Adipocyte (in vitro differentiated cells): ENCODE measurements at places on chromosomes 11 and 22.

DNA sequence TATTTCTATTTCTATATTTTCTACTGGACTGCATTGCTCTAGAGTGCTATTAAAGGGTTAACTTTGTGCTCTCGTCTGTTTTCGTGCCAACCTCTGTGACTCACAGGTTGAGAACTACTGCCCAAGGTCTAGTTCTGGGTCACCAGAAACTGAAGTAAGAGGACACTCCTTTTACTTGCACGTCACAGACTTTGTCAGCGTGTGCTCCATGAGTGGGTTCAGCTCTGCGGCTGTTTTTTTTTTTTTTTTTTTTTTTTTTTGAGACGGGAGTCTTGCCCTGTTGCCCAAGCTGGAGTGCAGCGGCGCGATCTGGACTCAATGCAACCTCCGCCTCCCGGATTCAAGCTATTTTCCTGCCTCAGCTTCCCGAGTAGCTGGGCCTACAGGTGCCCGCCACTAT is 49.8 kb downstream of the CLMP start:
- DNase-seq: peak; percentile 78

GRCh38 chr11:117466966-117467365 is 139.3 kb downstream of the CEP164 start:
- no peak for DNase-seq

DNA sequence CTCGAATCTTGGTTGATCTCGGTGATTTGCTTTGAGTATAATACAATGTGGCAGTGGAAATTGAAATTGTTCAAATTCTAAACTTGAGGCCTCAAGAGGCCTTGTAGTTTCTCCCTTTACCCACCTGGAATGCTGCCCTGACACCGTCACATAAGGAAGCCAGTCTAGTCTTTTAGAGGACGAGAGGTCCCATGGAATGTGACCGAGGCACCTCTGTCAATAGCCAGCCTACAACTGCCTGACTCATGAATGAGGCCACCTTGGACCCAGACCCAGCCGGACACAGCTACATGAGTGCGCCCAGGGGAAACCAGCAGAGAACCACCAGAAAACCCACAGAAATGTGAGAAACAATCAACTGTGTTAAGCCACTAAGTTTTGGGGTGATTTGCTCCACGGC is 52.5 kb downstream of the RPL27A start:
- no peak for DNase-seq

- no peak for DNase-seq
These were observed 48.2 kb upstream of the SMCO4 start for GRCh38 chr11:93591247-93591898.

- peak; percentile 56 for DNase-seq
These were observed 754 bp downstream of the NUP50 start for GRCh38 chr22:45164270-45165088.

DNA sequence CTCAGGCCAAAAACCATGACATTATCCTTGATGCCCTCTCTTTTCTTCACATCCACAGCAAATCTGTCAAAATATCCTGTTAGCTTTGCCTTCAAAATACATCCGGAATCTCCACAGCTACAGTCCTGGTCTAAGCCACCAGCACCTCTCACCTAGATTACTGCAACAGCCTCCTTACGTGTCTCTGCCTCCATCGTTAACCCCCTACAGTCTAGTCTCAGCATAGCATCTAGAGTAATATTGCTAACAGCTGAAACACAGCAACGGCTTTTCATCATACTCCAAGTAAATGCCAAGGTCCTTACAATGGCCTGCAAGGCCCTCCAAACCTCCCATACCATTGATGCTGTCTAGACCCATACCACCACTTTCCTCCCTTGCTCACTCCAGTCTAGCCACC is 4.4 kb downstream of the TSG101 start:
- DNase-seq: no peak

DNA sequence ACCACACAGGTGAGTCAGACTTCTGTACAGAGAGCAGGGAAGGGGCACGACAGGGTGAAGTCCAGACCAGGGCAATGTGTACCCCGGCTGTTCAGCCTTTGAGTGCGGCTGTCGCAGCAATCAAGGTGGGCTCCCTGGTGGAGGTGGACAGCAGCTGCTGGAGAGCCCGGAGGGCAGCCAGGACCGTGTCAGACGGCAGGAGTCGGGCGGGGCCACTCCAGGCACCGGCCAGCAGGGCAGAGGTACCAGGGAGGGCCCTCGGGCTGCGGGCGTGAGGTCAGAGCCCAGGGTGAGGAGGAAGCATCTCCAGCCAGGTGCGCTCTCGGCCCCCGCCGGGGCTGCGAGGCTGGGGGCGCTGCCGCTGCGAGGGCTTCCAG is 802 bp upstream of the PIM3 start:
- DNase-seq: no peak

GRCh38 chr11:636511-637332 is at the start of gene DRD4:
Gene DRD4 (plus strand): TSS chr11:637269. CDS start chr11:637305, 36 bp downstream.
- peak; percentile 59 for DNase-seq

DNA sequence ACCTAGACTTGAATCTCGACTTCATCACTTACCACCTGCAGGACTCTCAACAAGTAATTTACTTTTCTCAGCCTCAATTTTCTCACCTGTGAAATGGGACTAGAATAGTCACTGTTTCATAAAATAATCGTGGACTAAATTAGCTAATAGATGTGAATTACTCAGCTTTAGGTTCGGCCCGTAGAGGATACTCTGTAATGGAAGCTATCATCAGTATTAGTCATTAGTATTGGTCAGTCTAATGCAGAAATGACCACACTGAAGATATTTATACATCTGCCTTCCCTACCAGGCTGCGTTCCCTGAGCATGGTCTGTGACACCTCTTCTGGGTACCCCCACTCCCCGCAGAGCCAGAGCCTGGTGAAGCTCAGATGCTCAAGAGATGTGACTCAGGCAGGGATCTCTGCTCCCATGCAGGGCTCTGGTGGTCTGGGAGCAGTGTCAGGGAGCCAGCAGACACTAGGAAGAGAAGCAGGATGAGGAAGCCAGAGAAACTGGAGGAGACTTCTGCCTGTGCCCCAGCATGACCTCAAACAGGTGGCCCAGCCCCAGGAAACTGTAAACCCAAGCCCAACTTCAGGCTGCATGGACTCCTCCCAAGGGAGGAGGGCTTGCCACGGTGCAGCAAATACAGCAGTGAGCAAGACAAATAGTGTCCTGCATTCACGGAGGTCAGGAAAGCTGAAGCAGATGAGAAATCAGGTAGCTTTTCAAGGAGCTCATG is 88.0 kb upstream of the E2F8 start:
- no peak for DNase-seq

- peak; percentile 56 for DNase-seq
These were observed 1.4 kb upstream of the SERPINH1 start for GRCh38 chr11:75560644-75561043.

GRCh38 chr11:64340671-64341335 is 799 bp downstream of the CCDC88B start:
- no peak for DNase-seq
